ENCODE measurements at places on chromosomes 7 and 10.

- no peak for DNase-seq
These were observed 160.1 kb downstream of the NEURL1 start for GRCh38 chr10:103653581-103654037.

DNA sequence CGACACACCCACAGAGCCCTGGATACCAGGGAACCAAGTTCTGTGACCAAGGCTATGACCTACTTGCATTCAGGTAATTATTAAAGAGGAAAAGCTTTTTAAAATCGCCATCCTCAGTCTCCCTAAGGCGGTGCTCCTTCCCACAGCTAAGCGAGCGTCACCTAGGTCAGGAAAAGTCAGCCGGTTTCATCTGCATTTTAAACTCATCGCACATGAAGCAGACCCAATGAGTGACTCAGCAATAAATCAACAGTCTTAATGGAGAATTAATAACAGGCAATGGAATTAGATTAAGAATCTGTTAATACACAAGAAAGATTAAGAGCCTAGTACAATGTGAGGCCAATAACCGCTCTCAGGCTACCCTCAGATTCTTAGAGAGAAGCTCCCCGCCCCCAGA lies 59.2 kb downstream of the HSPA12A start:
- DNase-seq = no peak

- peak; percentile 65 for DNase-seq
These were observed at the start of gene CH25H for GRCh38 chr10:89207181-89207800. Gene CH25H, minus strand, starts transcription at chr10:89207317. Its CDS starts 25 bp downstream, at chr10:89207292.

GRCh38 chr7:925601-926000 lies 28.9 kb downstream of the ADAP1 start:
- DNase-seq = no peak

DNA sequence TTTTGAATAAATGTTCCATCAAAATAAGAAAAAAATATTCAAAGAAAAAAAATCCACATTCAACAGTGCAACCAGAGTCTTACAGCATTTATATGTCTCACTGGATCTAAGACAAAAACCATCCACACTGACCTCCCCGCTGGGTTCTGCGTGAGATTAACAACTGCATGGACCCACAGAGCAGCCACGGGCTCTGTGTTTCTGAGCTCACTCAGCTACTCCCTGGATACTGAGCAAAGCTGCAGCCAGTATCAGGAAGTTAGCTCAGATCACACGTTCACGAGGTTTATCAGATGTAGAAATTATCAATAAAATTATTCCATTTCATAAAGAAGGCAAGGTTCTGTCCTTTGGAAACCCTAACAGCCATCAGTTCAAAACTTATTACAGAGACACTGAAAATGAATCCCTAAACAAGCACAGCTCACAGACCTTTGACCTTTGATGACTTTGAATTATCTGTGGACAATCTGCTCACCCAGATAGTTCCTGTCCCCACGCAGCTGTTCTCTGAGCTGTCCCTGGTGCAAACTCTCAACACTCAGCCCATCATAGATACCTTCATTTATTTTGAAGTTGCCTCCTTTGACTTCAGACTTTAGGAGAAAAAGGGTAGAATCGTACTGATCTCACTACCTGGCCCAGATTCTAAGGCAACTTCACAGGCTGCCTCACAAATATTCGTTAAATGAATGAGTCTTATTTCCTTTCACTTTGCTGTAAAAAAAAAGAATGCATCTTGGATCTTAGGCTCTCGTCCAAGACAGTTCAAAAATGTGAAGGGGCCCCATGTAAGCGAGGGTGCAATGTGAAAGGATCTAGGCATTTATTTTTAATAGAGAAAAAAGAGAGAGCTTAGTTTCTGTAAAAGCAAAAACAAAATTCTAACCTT lies 67.7 kb upstream of the SVIL start:
- no peak for DNase-seq

GRCh38 chr7:23586159-23586558 lies 11.0 kb upstream of the CCDC126 start:
- no peak for DNase-seq

DNA sequence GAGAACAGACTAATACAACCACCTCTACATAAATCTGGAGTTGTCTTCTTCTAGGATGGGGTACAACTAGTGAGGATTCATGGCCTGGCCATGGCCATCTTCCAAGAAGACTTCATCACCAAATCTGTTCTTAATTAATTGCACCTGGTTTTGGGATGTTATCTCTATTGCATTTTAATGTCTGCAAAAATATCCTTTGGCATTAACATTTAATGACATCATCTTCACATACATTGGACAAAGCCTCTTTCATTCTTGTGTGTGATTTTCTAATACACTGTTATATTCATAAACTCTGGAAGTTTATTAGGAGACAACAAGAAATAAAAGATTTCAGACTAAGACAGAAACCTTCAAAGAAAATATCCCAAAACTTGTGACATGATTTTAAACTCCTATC lies 124.2 kb upstream of the ABCB5 start:
- no peak for DNase-seq

DNA sequence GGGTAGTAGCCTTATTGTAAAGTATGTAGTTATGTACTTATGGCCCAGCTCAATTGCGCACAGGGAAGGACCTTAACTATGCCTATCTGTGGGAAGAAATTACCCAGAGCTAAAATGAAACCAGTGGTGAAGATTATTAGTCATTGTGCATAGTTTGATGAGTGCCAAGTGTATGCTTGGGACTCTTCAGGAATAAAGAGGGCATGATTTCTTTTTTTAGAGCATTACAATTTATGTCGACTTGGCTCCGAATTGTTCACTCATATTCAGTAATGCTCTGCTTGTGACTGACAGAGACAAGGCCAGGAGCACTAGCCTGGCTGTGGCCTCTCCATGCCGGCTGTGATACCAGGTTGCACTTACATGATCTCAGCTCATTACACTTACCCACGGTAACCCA lies 269.5 kb downstream of the TRIL start:
- no peak for DNase-seq

GRCh38 chr10:113957013-113957412 lies 86.7 kb upstream of the ADRB1 start:
- DNase-seq = no peak

GRCh38 chr7:84799106-84799505 lies 387.8 kb downstream of the SEMA3D start:
- no peak for DNase-seq

GRCh38 chr7:37318541-37318940 lies 130.1 kb downstream of the ELMO1 start:
- DNase-seq = no peak

GRCh38 chr7:115293628-115294240 lies 371.8 kb downstream of the MDFIC start:
- no peak for DNase-seq

GRCh38 chr7:14751461-14751860 lies 151.1 kb downstream of the DGKB start:
- no peak for DNase-seq

- DNase-seq = no peak
These were observed 76.4 kb upstream of the CCNY start for GRCh38 chr10:35259769-35260397.

- peak; percentile 12 for DNase-seq
These were observed 148.8 kb upstream of the NRP1 start for GRCh38 chr10:33483124-33483815.

DNA sequence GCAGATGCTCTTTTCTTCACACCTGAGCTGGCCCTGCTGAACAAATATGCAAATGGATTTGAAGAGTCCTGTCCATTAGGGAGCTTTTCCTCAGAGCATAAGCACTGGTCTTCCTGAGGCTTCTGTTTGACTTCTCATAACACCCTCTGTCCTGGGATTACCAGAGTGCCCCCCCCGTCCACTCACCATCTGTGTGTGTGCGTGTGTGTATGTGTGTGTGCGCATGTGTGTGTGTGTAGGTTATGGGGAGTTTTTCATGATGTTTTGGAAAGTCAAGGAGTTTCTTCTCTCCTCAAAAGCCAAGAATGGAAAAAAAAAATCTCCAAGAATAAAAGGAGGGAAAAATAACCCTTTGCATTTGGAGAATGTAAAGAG lies 57.7 kb upstream of the COMTD1 start:
- DNase-seq = no peak

- peak; percentile 92 for DNase-seq
These were observed 73.3 kb upstream of the COL13A1 start for GRCh38 chr10:69728335-69728870.

DNA sequence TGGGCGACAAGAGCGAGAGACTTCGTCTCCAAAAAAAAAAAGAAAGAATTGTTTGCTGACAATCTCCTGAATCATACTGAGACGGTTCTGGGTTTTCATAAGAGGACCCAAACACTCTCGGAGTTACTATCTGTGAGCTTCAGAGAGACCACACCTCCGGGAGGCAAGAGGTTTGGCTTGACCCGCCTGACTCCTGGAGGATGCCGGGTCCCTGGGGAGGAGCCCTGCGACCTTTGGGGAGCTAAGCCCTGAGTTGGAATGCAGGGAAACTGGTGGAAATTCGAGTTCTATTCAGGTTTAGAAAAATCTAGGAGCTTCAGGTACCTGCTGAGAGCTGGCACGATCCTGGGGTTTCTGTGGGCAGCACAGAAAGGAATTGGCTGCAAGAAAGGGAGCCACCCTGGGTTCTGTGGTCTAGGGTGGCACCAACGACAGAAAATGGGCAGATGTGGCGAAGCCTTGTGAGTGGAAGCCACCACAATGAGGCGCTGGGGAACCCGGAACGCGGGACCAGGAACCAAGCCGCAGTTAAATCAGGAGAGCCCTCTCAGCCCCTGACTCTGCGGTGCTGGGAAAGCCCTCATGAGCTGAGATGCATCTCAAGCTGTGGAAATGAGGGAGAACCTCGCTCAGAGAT lies 21.9 kb upstream of the GATAD1 start:
- peak; percentile 44 for DNase-seq

- DNase-seq = no peak
These were observed 127.8 kb downstream of the RAPGEF5 start for GRCh38 chr7:22229148-22229547.

GRCh38 chr10:558891-559766 lies 130.3 kb downstream of the DIP2C start:
- no peak for DNase-seq

DNA sequence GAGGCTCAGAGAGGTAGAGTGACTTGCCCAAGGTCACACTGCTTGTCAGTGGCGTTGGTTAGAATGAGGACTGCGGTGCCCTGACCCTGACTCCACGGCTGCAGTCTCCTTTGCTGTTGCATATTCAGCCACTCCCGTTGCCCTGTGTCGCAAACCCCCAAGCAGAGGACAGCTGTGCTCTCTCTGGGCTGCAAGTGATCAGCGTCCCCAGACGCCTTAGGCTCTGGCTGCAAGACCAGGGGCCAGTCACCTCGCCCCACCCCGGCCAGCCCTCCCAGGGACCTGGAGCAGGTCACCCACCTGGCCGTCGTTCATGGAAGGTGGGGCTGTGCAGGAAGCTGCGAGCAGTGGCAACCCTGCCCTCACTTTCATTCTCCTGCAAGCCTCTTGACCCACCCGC lies 51.7 kb upstream of the NANOS1 start:
- no peak for DNase-seq

DNA sequence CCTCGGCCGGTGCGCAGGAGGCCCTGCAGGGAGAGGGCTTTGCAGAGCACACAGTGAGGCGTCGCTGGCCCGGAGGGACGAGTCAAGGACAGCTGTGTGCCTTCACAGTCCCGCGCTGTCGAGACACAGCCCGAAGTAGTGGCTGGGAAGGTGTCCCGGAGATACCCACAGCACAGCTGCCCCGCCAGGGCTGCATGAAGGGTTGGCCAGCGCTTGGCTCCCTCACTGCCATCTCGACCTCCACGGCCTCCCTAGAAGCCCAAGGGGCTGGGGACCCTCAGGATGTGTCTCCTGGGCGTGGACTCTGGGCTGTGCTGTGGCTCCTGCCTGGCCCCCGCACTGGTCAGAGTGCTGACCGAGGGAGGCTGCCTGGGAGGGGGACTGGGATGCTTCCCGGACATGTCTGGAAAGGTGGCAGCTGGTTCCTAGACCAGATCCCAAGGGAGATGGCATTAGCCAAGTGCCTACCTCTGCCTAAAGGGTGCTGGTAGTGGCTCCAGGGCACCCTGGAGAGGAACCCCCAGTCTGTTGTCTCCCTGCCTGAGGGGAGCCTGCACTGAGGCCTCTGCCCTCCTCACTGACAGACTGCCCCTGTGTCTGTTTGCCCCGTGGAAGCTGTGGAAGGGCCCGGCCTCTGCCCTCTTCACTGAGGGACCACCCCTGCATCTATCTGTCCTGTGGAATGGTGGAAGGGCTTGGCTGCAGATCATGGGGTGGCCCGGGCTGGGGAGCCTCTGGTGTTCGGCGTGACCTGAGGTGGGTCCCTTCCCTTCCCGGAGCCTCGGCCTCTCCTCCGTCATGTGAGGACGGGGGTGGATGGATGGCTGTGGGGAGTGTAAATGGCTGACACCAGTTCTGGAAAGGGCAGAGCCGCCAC lies 5.8 kb downstream of the ELFN1 start:
- DNase-seq = no peak

GRCh38 chr7:17769918-17770317 lies 170.4 kb downstream of the SNX13 start:
- peak; percentile 71 for DNase-seq

GRCh38 chr10:90999512-91000172 lies 78.8 kb upstream of the ANKRD1 start:
- no peak for DNase-seq

GRCh38 chr7:6652446-6653011 lies 15.4 kb downstream of the ZNF316 start:
- DNase-seq = no peak

- no peak for DNase-seq
These were observed 24.4 kb upstream of the PWWP2B start for GRCh38 chr10:132372516-132373095.

DNA sequence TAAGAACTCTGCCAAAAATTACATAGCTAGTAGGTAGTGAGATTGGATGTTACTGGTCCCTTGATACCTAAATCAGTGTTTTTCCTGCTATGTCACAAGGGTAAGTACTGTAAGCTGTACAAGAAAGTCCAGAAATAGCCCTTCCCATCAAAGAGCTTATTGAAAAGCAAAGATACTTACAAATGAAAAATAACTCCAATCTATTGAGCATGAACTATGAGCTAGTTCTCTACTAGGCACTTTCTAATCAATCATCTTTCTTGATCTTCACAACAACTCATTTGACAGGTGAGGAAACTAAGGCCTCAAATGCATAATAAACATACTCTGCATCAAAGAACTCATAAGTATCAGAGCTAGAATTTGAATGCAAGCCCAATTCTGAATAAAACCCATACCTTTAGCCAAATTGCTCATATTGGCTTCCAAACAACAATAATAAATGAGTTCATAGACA lies 249.8 kb upstream of the TCF7L2 start:
- no peak for DNase-seq

- DNase-seq = no peak
These were observed 3.9 kb upstream of the MACC1 start for GRCh38 chr7:20220921-20221547.

DNA sequence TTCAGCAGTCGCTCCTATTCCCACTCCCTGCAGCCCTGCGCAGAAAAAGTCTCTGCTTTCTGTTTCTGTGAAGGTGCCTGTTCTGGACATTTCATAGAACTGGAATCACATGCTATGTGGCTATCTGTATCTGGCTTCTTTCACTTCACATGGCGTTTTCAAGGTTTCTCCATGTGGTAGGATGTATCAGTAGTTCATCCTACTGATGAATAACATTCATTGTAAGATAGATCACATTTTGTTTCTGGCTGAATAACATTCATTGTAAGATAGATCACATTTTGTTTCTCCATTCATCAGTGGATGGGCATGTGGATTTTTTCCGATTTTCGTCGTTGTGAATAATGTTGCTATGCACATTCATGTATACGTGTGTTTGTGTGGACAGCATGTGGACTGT lies 44.5 kb downstream of the HSPA12A start:
- DNase-seq = no peak

Measured in ELF-1 (cell line).